Stimulated activated CD8-positive, alpha-beta memory T cell treated with anti-CD3 and anti-CD28 coated beads, Interleukin-4, amount 100 ng/mL, for 1 hour (primary cell): ENCODE measurements at places on chromosomes 11 and 22.

- DNase-seq, result no peak
Observed at GRCh38 chr11:8721609-8722500, 39.3 kb downstream of the RPL27A start.

- no peak for DNase-seq
Observed at GRCh38 chr11:130118165-130118564, 41.4 kb upstream of the ST14 start.

GRCh38 chr11:5923794-5924193 is 18.3 kb upstream of the OR56A3 start:
- no peak for DNase-seq

DNA sequence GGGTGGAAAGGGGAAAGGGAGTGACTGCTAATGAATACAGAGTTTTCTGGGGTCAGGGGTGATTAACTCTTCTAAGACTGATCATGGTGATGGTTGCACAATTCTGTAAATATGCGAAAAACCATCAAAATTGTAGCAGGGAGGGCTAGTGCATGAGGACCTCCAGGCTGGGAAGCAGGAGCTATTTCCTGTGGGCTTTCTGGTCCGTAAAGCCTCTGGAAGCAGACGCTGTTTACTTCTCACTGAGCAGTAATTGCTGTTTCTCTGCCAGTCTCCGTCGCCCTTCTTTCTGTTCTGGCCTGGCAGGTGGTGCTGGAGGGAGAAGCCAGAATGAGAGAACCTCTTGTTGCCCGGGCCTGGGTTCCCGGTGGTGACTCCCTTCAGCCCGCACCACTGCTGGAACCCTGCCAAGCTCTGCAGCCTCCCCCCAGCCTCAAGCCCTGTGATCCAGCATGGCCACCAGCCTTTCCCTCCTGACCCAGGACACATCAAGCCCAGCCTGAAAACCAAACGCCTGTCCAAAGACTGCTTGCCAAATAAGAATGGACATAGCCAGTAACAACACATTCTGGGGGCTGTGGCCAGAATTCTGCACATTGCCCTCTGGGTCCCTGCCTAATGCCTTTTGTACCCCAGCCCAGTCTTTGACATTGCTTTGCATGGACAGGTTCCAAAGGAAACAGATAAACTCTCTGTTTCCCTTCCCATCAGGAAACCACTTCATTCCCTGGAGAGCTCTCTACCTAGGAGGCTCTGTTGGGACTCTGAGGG is 201.0 kb upstream of the NAV2 start:
- DNase-seq, result no peak

GRCh38 chr11:7582338-7582985 is 68.7 kb downstream of the PPFIBP2 start:
- no peak for DNase-seq

- no peak for DNase-seq
Observed at GRCh38 chr11:125180413-125181305, 16.1 kb downstream of the PKNOX2 start.

- DNase-seq, result no peak
Observed at GRCh38 chr11:39205236-39205995, 2254.0 kb downstream of the LRRC4C start.

DNA sequence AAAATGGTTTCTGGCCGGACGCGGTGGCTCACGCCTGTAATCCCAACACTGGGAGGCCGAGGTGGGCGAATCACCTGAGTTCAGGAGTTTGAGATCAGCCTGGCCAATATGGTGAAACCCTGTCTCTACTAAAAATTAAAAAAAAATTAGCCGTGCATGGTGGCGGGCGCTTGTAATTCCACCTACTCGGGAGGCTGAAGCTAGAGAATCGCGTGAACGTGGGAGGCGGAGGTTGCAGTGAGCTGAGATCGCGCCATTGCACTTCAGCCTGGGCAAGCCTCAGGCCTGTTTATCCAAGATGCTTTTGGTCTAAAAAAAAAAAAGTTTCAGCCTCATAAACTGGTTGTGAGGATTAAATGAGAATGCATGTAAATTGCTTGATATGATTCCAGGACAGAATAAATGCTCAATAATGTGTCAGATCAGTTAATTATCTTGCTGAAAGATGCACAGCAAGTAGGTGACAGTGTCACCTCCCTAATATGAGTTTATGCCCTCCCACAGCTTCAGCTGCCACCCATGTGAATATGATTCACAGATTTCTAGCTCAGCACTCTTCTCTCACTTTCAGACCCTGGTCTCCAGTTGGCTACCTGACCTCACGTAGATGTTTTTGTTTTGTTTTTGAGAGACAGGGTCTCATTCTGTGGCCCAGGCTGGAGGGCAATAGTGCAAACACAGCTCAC is 1.1 kb upstream of the ALG8 start:
- no peak for DNase-seq

- DNase-seq, result no peak
Observed at GRCh38 chr11:24496736-24497725, at the start of gene LUZP2. TSS of gene LUZP2 (plus strand) at chr11:24497053.

GRCh38 chr11:2940921-2941821 is 12.0 kb upstream of the PHLDA2 start:
- DNase-seq, result no peak

DNA sequence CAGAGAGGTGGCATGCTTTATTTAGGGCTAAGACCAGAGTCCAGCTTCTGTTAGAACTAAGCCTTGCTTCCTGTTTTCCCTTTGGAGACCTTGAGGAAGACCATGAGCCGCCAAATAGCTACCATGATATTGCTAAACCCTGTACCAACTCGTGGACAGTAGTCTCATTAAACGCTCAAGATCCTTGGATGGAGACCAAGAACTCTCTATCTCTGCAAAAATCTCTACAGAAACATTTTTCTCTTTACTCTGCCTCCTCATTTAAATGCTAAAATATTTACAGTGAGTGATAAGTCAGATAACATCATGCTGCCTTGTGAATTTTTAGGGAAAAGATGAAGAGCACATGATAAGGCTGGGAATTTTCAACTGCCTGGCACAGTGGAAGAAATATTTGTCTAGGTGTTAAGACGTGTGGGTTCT is 197.8 kb downstream of the MAML2 start:
- no peak for DNase-seq

DNA sequence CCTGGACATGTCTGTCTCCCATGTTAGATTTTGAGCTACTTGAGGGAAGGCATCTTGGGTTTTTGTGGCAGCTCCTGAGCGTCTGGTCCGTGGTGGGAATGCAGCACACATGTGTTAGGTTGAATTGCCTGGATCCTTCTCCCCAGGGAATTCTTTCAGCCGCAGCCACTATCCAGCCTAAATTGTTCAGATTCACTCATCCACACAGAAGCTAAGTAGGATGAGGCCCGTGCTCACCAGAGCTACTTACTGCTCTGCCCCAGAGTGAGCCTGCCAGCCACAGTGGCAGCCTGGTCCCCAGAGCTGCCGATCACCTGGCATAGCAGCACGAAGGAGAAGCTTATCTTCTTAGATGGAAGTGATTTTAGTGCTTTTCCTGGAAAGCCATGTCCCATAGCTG is 34.4 kb upstream of the SORL1-AS1 start:
- no peak for DNase-seq
